ENCODE measurements at places on chromosomes 6 and 20.

DNA sequence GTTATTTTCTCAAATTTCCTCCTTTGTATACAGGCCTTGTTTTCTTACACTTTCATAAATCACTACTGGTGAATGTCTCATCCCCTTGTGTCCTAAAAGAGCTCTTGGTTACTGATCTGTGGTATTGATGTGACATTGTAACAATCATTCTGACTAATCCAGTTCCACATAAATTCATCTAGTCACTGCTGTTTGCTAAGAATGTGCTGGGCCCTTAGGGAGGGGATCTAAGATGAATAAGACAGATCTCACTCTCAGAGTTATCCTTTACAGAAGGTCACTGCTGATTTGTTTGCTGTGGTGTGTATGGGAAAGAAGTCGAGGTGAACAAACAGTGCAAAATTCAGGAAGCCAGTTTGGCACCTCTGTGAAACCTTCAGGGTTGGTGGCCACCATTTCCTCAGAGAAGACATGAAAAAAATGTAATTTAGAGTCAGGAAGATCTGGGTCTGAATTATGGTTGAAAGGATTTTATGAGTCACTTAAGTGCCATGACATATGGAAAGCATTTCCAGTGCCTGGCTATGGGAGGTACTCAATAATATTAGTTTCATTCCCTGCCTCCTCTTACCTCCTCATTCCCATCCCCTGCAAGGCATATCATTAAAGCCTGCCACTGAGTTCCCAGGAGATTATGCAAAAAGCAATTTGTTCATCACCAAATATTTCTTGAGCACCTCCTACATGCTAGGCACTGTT is 121.8 kb downstream of the COL9A1 start:
- no peak for DNase-seq

GRCh38 chr6:35605600-35605999 is 83.1 kb downstream of the FKBP5 start:
- no peak for DNase-seq

GRCh38 chr6:158373214-158373613 is 60.9 kb downstream of the TULP4 start:
- DNase-seq: no peak

DNA sequence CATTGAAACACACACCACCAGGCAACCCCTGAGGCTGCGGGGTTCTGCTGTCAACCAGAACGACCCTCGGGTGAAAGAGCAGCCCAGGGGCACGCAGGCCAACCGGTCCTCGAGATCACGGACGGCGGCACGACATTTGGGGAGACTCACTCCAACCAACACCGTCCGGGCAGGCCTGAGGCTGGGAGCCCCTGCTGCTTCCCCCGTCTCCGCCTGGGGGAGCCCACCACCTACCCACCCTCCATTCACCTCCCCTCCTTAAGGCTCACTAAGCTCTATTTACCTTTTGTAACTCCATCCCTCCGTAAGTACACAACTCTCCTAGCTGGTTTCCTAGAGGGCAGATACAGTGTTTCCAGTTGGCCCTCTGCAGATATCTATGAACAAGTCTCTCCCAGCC is 971.3 kb upstream of the DEFB115 start:
- no peak for DNase-seq

DNA sequence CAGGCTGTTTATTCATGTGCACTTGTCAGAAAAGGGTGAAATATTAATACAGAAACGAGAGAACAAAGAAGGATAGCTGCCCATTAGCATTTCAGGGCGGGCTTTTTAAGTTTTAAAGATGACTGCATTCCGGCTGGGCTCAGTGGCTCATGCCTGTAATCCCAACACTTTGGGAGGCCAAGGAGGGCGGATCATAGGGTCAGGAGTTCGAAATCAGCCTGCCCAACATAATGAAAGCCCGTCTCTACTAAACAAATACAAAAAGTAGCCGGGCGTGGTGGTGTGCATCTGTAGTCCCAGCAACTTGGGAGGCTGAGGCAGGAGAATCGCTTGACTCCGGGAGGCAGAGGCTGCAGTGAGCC is 130.5 kb downstream of the HFE start:
- DNase-seq: no peak

GRCh38 chr20:52160621-52161204 is 30.9 kb downstream of the ZFP64 start:
- no peak for DNase-seq

- no peak for DNase-seq
Observed at GRCh38 chr6:139474145-139475108, 100.0 kb upstream of the CITED2 start.

- no peak for DNase-seq
Observed at GRCh38 chr6:9783567-9783966, 631.3 kb downstream of the TFAP2A start.

GRCh38 chr20:22160101-22160652 is 424.2 kb downstream of the FOXA2 start:
- no peak for DNase-seq

GRCh38 chr20:32918751-32919150 is 60.0 kb downstream of the EFCAB8 start:
- DNase-seq: no peak

Data from putamen (tissue), 1 donor.